ENCODE measurements at places on chromosomes 7 and 10.

DNA sequence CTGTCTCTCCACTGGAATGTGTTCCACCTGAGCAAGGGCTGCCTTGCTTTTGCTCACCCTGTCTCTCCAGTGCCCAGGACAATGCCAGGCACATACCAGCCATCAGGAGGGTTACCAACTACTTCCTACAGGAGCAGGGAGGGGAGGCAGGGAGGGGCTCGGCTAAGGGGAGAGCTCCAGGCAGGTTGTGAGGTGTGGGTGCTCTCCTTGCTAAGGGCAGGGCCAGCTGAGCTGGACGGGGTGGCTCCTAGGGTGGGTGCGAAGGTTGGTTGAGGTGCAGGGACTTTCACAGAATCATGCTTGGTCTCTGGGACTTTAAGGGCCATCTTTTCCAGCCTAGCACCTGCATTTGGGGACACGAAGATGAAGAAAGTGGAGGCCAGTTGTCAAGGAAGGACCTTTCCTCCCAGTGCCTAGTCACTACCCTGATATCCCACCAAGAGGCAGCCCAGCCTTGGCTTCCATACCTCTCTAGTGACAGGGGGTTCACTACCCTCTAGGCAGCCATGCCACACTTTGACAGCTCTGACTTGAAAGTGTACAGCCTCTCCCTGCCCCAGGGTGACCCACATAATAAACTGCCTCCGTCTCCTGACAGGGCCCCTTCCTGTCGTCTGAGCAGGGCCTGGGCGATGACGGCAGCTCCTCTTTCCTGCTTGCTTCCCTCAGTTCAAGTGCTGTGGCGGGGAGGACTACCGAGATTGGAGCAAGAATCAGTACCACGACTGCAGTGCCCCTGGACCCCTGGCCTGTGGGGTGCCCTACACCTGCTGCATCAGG, 46.5 kb downstream of the TSPAN15 start:
- DNase-seq = no peak

GRCh38 chr7:18087687-18088078, 60.0 kb upstream of the PRPS1L1 start:
- no peak for DNase-seq

GRCh38 chr7:143890558-143890957, 11.4 kb downstream of the TCAF1 start:
- no peak for DNase-seq

- no peak for DNase-seq
These were observed 130.9 kb upstream of the ADAM12 start for GRCh38 chr10:126519185-126519584.

GRCh38 chr7:14381306-14381705, 391.8 kb upstream of the ETV1 start:
- no peak for DNase-seq

DNA sequence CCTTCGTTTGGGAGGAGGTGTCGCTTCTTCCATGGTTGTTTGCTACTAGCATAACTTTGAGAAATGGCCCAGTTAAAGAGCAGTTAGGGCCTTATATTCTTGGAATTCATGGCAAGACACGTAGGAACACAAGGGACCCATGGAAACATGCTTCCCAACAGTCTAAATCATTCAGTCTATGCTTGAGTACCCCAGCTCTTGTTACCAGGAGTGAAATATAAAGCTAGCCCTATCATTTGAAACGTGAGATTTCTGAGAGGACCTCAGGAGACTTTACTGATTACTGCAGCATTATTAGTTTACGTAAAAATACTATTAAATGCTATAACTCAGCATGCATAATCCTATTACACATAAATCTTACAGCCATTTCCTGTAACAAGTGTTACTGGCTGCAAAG, 328.6 kb upstream of the CDC14C start:
- DNase-seq = no peak

DNA sequence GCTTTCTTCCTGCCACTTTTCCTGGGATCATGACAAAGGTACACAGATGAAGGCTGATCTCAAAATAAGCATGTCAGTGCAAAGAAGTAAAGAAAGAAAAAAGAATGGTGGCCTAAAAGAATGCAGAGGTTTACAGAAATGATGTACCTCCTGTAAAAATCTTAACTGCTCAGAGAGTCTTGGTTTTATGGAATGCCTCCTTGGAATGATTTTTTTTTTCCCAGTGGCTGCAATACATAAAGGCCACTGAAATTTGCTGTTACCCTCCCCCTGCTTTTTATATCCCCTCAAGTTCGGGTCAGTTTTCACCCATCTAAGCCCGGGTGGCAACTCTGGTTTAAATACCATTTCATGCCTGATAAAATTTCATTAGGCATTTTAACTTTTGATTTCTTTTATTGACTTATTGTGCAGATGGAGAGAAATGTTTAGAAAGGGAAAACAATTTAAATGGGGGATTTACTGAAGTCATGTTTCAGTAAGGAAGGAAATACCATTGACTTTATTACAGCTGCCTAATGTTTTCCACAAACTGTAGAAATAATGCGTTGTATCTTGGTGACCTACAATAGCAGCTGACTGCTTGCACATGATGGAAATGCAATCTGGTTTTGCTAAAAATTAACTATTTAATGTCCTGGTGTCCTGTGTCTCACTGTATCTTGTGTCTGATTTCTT, 102.5 kb downstream of the SAMD9 start:
- DNase-seq = no peak

DNA sequence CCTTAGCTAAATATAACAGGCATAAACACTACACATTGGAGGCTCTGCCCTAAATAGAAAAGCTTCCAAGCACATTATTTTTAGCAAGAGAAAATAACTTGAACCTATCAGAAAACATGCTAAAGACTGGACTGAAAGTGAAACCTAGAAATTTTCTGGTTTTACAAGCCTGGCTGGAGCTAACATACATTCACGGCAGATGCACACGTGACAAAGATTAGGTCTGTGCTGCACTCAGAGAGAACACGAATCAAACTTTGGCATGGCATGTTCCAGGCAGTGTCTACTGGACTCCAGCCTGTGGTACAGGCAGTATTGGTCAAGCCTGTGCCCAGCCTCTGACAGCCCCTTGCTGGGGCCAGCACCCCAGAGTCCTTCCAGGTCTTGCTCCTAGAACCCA, 94.1 kb upstream of the PCBD1 start:
- DNase-seq = no peak

GRCh38 chr10:121134711-121135110, 283.5 kb downstream of the WDR11 start:
- no peak for DNase-seq

GRCh38 chr7:124032369-124033094, at the start of gene TMEM229A:
TMEM229A (minus strand) TSS chr7:124033067; CDS start chr7:124033003, 64 bp downstream.
- DNase-seq = no peak

DNA sequence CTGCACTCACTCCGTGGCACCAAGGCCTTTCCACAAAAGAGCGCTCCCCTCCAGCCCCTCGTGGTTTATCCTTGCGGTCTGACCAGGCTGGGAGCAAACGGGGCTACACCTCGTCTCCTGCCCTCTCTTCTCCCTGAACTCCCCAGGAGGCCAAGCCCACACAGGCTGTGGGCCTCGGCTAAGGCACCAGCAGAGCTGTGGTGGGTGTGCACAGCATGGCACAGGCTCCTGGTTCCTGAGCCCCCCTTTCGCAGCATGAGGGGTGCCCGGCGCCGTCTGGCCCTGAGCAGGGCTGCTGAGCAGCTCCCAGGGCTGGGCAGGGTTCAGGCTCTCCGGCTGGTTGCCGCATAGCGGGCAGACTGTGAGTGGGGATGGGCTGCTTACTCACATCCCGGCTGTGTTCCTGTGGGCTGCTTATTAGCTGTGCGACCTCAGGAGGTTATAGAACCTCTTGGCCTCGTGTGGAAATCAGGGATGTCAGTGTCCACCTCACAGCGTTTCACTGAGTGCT, 90.4 kb downstream of the ZMIZ1 start:
- no peak for DNase-seq

DNA sequence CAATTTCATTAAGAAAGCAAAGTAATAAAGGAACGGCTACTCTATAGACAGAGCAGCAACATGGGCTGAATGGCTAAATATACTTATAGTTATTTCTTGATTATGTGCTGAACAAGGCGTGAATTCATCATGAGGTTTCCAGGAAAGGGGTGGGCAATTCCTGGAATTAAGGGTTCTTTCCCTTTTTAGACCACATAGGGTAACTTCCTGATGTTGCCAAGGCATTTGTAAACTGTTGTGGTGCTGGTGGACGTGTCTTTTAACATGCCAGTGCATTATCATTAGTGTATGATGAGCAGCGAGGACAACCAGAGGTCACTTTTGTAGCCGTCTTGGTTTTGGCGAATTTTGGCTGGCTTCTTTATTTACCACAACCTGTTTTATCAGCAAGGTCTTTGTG, 28.5 kb upstream of the ZMYND11 start:
- DNase-seq = no peak
